ENCODE measurements at places on chromosomes 11 and 22.
A peak's percentile ranks its signal among the peaks of the same experiment; 100 is the strongest.

GRCh38 chr11:19071255-19071654, 10.7 kb upstream of the MRGPRX2 start:
- H3K36me3 ChIP-seq = peaks cover 4% of the 10 kb centered on the region
- H3K4me3 ChIP-seq = no peak overlapping the region
- peaks cover 5% of the 10 kb centered on the region for H3K4me1 ChIP-seq
- peak; percentile 13 for DNase-seq
- H3K27me3 ChIP-seq = peaks cover 5% of the 10 kb centered on the region

GRCh38 chr11:111095327-111095726, 150.2 kb upstream of the POU2AF2 start:
- no peak overlapping the region for H3K4me3 ChIP-seq
- H3K4me1 ChIP-seq = peaks cover 24% of the 10 kb centered on the region
- H3K27me3 ChIP-seq = no peaks in the 10 kb centered on the region
- no peaks in the 10 kb centered on the region for H3K36me3 ChIP-seq
- no peak overlapping the region for H3K27ac ChIP-seq

- H3K36me3 ChIP-seq = peaks cover under 1% of the 10 kb centered on the region
- H3K27me3 ChIP-seq = no peaks in the 10 kb centered on the region
These were observed 1.2 kb upstream of the NUP50 start for GRCh38 chr22:45162531-45162930.

- H3K4me1 ChIP-seq = peaks cover 32% of the 10 kb centered on the region
- H3K27ac ChIP-seq = no peak overlapping the region
- H3K27me3 ChIP-seq = peaks cover 53% of the 10 kb centered on the region
- no peak overlapping the region for H3K4me3 ChIP-seq
These were observed 3.7 kb downstream of the INSC start for GRCh38 chr11:15118431-15118830.

DNA sequence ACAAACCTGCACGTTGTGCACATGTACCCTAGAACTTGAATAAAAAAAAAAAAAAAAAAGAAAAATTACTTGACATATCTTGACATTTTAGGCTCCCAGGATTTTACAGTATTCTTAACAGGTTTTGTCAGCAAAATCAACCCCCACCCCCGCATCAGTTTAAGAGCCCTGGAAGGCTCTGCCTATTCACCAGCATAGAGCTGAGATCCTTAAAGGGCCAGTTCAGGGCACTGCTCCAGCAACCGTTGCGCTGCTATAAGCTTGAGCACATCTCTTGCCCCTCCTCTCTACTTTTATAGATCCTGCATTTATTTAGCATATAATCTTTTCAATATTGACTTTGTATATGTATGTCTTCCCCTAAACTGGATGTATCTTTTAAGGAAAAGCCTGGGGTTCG, 697 bp upstream of the PAFAH1B2 start:
- peaks cover 13% of the 10 kb centered on the region for H3K27me3 ChIP-seq
- peaks cover 43% of the 10 kb centered on the region for H3K4me1 ChIP-seq
- peaks cover 14% of the 10 kb centered on the region for H3K36me3 ChIP-seq
- no peak for DNase-seq
- H3K4me3 ChIP-seq = peak overlapping the region; percentile 98
- H3K27ac ChIP-seq = peak overlapping the region; percentile 94

DNA sequence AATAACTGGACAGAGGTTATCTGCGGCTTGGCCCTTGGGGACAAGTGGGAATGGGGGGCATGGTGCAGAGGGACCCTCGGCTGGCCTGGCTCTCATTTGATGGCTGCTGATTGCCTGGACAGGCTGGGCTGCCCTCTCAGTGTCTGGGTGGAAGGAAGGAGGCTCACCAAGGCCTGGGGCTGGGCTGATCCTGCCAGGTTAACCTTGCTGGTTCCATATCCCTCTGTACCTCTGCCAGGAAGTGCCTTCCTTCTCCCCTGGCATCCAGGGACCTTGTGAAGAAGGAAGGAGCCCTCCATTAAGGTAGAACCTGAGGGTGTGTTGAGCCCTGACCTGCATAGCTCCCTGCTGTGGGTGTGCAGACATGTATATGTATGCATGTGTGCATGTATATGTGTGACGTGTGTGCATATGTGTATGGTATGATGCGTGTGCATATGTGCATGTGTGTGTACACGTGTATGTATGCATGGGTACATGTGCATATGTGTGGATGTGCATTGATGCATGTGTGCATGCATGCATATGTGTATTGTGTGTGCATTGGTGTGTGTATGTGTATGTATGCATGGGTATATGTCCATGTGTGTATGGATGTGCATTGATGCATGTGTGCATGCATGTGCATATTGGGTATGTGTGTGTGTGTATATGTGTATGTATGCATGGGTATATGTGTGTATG, 433.9 kb downstream of the TBC1D22A start:
- H3K27ac ChIP-seq = no peak overlapping the region
- no peaks in the 10 kb centered on the region for H3K36me3 ChIP-seq
- H3K4me3 ChIP-seq = no peak overlapping the region
- H3K27me3 ChIP-seq = no peaks in the 10 kb centered on the region

- no peak overlapping the region for H3K27ac ChIP-seq
- peaks cover 9% of the 10 kb centered on the region for H3K27me3 ChIP-seq
- DNase-seq = no peak
- H3K36me3 ChIP-seq = no peaks in the 10 kb centered on the region
These were observed 128.9 kb downstream of the DBX1 start for GRCh38 chr11:20031155-20032001.

- no peaks in the 10 kb centered on the region for H3K27me3 ChIP-seq
- no peak for DNase-seq
- H3K4me3 ChIP-seq = peak overlapping the region; percentile 50
- H3K27ac ChIP-seq = peak overlapping the region; percentile 80
- H3K36me3 ChIP-seq = peaks cover 9% of the 10 kb centered on the region
These were observed 2.9 kb downstream of the CLCF1 start for GRCh38 chr11:67370351-67371076.

GRCh38 chr22:32050678-32051515, 7.8 kb downstream of the SLC5A1 start:
- H3K27ac ChIP-seq = no peak overlapping the region
- H3K36me3 ChIP-seq = no peaks in the 10 kb centered on the region
- no peak overlapping the region for H3K4me3 ChIP-seq
- no peaks in the 10 kb centered on the region for H3K4me1 ChIP-seq

DNA sequence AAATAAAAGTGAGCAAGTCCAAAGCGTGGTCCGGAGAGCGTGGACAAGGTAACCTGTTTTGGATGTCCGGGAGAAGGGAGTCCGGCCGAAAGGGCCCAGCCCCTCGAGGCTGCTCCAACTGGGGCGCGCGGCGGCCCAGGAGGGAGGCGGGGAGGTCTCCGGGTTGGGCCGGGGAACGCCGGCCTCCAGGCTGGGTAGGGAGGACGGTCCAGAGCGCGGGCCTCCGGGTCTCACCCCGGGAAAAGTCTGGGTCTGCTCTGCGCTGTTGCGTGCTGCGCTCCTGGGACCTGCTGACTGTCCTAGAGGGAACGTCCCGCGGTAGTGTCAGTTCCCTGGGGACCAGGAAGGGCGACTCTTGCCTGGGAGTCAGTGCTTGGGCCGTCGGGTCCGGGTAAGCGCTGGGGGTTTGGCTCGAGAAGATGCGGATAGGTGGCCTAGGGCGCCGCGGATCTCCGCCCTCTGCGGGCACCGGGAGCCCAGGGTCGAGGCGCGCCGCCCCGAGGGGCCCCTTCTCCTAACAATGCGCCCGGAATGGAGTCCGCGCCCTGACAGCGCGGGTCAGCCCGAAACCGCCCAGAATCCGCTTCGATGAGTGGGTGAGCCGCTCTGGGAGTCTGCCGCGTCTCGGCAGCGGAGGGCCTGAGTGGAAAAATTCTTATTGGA, 988 bp upstream of the FLI1 start:
- peak overlapping the region; percentile 97 for H3K4me3 ChIP-seq
- DNase-seq = peak; percentile 37
- peaks cover 54% of the 10 kb centered on the region for H3K4me1 ChIP-seq
- H3K27me3 ChIP-seq = peaks cover 3% of the 10 kb centered on the region
- peak overlapping the region; percentile 98 for H3K27ac ChIP-seq
- H3K36me3 ChIP-seq = no peaks in the 10 kb centered on the region

GRCh38 chr11:119580081-119580480, 148.9 kb downstream of the NECTIN1 start:
- H3K27ac ChIP-seq = no peak overlapping the region
- no peak for DNase-seq
- peaks cover 5% of the 10 kb centered on the region for H3K36me3 ChIP-seq
- H3K27me3 ChIP-seq = peaks cover 29% of the 10 kb centered on the region
- H3K4me1 ChIP-seq = peaks cover 8% of the 10 kb centered on the region
- no peak overlapping the region for H3K4me3 ChIP-seq

DNA sequence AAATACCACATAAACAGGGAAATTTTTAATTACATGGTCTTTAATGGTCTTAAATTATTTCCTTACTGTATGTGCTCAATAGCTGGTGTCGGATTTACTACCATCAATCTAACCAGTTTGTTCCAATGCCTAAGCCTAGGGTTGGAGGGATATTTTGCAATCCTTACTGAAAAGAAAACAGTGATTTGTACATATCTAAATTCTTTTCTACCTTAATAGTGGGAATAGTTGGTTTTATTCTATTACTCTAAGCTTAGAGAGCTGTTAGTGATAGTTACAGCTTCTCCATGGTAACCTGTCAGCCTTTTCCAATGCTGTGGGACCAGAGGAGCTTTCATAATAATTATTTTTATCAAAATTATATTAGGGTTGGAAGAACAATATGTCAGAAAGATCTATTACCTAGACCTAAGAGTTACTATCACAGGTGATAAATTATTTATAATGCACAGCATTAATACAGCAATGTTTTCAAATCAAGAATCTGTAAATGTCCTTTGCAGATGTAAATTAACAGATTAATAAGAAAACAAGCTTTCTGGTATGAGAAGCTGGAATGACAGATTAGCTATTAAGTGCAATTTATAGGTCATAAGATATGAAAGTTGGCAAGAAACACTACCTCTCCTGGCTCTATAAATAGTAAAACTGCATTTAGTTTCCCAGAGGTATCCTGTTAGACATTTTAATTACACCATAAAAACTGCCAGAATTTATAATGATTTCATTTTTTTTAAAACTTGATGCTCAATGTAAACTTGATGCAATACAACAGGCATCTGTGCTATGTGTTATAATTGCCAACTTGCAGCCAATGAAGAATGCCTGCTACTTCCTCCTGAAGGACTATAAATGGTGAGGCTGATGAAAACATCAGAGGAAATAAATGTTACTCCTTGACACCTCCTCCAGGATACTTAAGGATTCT, 262.0 kb upstream of the PITPNB start:
- H3K4me3 ChIP-seq = no peak overlapping the region
- DNase-seq = no peak
- no peaks in the 10 kb centered on the region for H3K36me3 ChIP-seq
- H3K4me1 ChIP-seq = no peaks in the 10 kb centered on the region
- no peak overlapping the region for H3K27ac ChIP-seq

GRCh38 chr22:24325105-24325757, 54.6 kb downstream of the SPECC1L start:
- no peak overlapping the region for H3K27ac ChIP-seq
- H3K36me3 ChIP-seq = no peaks in the 10 kb centered on the region
- peaks cover 14% of the 10 kb centered on the region for H3K4me1 ChIP-seq
- H3K27me3 ChIP-seq = no peaks in the 10 kb centered on the region
- H3K4me3 ChIP-seq = no peak overlapping the region
- peak; percentile 46 for DNase-seq

DNA sequence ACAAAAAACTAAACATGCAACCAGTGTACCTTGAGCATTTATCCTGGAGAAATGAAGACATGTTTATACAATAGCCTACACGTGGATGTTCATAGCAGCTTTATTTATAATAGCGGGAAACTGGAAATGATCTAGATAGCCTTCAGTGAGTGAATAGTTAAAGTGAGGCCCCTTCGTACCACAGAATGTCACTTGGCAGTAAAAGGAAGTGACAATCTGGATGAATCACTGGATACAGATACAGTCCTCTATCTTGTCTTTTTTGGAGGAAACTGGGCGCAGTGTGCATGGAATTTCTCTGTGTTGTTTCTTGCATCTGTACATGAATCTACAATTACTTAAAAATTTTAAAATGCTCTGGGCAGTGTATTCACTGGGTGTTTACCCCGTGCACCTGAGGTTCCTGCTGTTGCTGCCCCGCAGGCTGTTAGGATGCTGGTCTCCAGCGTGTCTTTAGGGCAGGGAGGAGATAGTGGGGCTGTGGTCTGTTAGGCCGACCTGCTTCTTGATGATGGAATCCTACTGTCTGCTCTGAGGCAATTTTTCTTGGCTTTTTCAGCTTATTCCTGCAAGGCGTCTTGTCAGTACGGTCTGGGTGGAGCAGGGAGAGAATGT, 23.2 kb downstream of the DERL3 start:
- H3K27me3 ChIP-seq = no peaks in the 10 kb centered on the region
- no peak overlapping the region for H3K4me3 ChIP-seq
- DNase-seq = no peak
- peaks cover 16% of the 10 kb centered on the region for H3K36me3 ChIP-seq

GRCh38 chr22:19626666-19627065, 87.6 kb upstream of the SEPTIN5 start:
- H3K27me3 ChIP-seq = peaks cover 37% of the 10 kb centered on the region
- DNase-seq = no peak
- H3K4me3 ChIP-seq = no peak overlapping the region

DNA sequence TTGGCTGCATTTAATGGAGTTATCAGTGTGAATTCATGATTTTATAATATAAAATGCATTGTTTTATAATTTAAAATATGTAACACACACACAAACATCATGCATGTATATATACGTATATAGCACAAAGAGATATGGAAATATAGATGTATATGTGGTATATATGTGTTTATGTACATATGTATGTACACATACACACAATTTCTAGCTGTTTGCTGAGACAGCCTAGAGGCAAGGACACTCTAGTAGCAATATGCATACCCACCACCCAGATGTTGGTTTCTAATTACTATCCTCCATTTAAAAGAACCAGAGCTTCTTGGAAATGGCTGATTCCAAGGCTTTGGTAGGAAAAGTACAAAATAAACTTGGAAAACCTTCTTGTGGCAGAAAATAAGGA, 50.4 kb downstream of the RBFOX2 start:
- no peak for DNase-seq
- H3K4me3 ChIP-seq = no peak overlapping the region
- H3K27ac ChIP-seq = no peak overlapping the region
- peaks cover 58% of the 10 kb centered on the region for H3K27me3 ChIP-seq
- no peaks in the 10 kb centered on the region for H3K36me3 ChIP-seq
- H3K4me1 ChIP-seq = peaks cover 3% of the 10 kb centered on the region

- DNase-seq = no peak
- H3K27ac ChIP-seq = peak overlapping the region; percentile 64
- peak overlapping the region; percentile 98 for H3K4me3 ChIP-seq
- H3K4me1 ChIP-seq = peaks cover 25% of the 10 kb centered on the region
These were observed 1.5 kb downstream of the SERPINH1 start for GRCh38 chr11:75563501-75563977.

DNA sequence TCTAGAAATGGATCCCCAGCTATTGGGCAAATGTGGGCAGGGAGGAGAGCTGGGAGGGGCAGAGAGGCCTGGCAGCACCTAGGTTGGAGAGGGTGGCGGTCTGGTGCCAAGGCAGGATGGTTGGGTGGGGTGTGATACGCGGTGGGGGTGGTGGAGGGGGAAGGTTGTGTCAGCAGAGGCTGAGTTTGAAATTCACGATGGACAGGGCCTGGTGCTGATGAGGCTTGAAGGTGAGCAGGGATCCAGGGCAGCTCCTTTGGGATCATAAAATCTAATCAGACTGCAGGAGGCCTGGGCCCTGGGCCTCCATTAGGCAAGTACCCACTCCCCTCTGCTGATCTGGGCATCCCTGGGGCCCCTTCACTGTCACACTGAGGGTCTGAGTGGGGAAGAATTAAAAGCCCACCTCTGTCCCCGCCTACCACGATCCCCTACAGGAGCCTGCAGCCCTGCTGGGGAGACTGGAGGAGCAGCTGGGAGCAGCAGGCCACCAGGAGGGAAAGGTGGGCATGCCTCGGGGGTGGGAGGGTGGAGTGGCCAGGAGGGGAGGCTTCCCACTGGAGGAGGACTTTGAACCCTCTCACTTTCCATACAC, 24.0 kb downstream of the IGLL1 start:
- H3K4me3 ChIP-seq = no peak overlapping the region
- no peak for DNase-seq
- H3K4me1 ChIP-seq = no peaks in the 10 kb centered on the region
- H3K27me3 ChIP-seq = no peaks in the 10 kb centered on the region

All from naive B cell (primary cell).